ENCODE measurements at places on chromosomes 4 and X.

DNA sequence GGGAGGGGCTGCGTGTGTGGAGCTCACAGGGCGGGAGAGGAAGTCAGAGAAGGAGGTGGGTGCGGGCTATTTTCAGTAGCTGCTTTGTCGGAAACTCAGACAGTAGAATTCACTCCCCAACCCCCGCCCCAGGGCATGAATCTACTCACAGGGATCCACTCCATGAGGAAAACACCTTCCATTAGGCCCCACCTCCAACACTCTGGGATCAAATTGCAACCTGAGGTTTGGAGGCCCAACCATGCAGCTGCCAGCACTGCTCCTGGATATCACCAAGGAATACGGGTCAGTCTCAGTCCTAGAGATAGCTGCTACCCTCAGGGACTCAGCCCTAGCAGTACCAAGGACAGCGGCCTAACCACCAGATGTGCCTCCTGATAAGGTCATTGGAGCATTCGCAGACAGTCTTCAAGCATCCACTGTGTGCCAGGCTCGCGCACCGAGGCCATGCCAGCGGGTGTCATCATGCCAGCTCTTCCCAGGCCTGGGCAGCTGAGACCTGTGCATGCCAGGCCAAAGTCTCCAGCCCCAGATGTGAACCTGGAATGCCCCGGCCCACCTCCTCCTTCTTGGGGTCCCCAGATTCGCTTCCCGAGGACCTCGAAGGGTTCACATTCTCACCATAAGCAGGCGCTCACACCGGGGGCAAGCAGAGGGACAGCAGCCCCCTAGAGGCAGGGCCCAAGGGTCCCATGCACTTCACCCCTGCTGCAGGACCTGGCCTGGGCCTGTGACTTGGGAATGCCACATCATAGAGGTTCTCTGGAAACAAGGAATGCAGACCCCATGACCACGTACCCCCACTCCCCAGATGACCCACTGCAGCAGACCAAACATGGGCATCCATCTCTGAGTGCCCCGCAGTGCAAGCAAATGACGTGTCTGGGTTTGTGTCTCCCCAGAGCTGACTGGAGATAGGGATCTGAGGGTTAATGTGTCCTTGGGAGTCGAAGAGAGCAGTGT lies 102.3 kb downstream of the ADRA2C start:
- no peak for DNase-seq

- DNase-seq = no peak
Measured at GRCh38 chr4:76316131-76316530, 9.6 kb downstream of the STBD1 start.

DNA sequence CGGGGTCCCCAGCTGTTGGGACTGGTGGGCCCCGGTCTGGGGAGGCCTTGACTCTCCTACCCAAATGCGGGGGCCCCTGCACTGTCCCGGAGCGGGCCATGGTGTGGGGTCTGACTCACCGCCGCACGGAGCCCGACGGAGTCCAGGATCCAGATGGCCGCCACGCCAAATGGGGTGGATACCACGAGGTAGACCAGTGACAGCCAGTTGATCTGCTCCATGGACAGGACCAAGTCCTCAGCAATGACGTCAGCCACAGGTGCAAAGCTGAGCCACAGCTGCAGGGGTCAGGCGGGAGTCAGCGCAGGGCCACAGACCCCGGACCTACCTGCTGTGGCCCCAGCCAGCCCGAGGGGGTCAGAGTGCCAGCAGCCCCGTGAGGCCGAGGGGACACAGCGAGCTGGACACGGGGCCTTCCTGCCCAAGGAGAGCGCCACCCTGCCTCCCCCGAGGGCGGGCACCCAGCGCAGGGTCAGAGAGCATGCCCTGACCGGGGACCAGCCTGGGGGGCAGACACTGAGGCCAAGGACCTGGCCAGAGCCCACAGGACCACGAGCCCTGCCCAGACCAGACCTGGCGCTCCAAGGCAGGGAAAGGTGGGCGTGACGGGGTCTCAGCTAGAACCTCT lies 2.4 kb downstream of the SLC49A3 start:
- DNase-seq = no peak

- no peak for DNase-seq
Measured at GRCh38 chr4:68324519-68325262, 25.2 kb downstream of the YTHDC1 start.

DNA sequence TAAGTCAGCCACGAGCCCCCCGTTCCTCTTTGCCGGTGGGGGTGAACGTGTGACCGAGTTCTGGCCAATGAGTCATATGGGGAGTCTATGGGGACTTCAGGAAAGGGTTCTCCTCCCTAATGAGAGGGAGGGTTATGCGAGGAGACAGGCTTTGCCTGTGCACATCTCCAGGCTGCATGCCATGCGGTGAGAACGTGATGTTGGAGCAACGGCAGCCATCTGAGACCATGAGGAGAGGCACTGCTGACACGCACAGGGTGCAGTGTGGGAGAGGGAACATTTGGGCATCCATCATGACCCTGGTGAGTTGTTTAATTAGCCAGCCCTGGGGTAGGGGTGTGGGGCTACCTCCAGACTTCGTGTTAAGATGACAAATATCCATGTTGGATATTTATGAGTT lies 55.8 kb downstream of the ABLIM2 start:
- DNase-seq = no peak

- DNase-seq = no peak
Measured at GRCh38 chr4:18209448-18209847, 187.9 kb upstream of the LCORL start.

- no peak for DNase-seq
Measured at GRCh38 chr4:173111031-173111430, 57.6 kb upstream of the GALNT7 start.

DNA sequence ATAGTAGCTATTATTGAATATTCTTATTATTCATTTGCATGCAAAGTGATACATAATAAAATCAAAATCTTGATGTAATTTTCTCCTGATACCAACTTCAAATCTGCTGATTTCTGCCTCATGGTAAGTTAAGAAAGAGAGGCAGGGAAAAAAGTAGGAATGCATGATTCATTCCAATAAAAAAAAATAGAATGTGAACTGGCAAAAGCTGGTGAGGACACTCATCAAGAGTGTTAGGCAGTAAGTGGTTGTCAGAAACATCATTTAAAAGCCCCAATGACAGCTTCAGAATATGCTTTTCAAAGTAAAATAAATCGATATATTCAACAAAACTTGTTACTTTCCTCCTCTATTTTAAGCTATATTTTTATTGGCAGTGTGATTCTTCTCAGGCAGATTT lies 979.1 kb downstream of the TECRL start:
- no peak for DNase-seq

DNA sequence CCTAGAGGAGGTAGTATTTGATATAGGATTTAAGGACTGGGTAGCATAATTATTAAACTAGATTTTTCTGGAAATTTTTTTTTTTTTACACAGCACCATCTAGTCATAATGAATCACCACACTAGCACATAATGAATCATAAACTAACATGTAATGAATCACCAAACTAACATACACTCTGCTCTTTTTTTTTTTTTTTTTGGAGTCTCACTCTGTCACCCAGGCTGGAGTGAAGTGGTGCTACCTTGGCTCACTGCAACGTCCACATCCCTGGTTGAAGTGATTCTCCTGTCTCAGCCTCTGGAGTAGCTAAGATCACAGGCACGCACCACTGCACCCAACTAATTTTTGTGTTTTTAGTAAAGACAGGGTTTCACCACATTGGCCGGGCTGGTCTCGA lies 92.5 kb downstream of the FAM13A start:
- no peak for DNase-seq

- DNase-seq = no peak
Measured at GRCh38 chr4:184274286-184274951, 56.7 kb upstream of the ENPP6 start.

DNA sequence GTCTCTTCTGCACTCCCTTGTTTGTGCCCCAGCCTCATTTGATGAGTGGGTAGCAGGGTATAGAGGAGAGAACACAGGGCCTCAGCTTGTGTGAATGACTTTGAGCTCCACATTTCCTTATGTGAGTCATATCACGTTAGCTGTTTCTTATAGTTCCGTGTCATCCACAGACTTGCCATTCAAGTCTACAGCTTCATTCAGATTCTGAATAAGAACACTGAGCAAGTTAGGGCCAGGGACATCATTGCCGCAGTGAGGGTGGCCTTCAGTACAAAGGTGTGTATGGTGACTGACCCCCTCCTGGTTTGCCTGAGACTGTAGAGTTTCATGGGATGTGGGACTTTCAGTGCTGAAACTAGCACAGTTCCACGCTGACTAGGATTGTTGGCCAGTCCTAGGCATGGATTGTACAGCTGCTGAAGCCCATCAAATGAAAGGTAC lies 23.6 kb downstream of the KLF3 start:
- no peak for DNase-seq

- DNase-seq = no peak
Measured at GRCh38 chrX:49949961-49950360, 27.6 kb downstream of the CLCN5 start.

DNA sequence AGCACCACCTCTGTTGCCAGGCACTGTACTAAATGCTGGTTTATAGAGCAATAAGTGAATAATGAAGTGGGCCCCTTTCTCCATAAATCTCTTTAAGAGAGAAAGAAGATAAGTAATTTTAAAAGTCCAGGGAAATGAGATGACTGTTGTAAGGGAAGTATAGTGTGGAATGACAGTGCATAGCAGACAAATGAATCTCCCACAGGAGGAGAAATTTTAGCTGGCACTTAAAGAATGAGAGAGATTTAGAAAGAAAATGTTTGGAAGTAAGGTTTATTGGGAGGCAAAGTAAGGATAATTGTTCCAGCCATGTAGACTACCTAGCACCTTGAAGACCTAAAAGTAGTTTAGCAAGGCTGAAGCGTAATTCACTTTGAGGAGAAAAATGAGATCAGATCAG lies 1081.1 kb upstream of the PABPC4L start:
- no peak for DNase-seq

DNA sequence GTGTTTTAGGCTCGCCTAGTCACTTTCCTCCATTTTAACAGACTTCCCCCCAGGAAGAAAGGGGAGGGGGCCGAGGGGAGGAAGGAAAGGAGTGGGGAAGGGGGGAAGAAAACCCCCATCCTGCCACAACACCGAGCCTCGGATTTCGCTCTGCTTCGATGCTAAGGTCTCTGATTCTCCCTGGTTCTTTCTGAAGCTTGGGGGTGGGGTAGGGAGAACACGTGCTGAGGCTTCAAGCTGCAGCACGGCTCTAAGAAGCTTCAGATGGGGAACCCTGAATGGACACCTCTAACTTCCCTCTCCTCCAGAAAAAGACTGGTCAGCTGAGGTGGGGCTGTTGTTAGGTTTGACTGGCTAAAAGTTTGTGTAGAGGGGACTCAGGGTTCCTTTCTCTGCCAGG lies 61.8 kb downstream of the RHOH start:
- DNase-seq = no peak

DNA sequence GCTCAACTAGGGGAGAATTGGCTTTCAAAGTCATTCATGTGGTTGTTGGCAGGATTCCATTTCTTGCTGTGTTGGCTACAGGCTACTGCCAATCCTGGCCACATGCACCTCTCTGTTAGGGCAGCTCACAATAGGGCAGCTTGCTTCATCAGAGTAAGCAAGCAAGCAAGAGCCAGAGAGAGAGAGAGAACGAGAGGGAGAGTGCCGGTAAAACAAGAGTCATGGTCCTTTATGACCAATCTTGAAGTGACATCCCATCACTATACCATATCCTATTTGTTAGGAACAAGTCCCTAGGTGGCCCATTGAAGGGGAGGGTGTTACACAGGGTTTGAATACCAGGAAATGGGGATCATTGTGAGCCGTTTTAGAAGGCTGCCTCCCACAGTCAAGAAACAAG lies 33.0 kb upstream of the TLR2 start:
- DNase-seq = no peak

- no peak for DNase-seq
Measured at GRCh38 chr4:70992391-70992881, 1.0 kb upstream of the DCK start.

DNA sequence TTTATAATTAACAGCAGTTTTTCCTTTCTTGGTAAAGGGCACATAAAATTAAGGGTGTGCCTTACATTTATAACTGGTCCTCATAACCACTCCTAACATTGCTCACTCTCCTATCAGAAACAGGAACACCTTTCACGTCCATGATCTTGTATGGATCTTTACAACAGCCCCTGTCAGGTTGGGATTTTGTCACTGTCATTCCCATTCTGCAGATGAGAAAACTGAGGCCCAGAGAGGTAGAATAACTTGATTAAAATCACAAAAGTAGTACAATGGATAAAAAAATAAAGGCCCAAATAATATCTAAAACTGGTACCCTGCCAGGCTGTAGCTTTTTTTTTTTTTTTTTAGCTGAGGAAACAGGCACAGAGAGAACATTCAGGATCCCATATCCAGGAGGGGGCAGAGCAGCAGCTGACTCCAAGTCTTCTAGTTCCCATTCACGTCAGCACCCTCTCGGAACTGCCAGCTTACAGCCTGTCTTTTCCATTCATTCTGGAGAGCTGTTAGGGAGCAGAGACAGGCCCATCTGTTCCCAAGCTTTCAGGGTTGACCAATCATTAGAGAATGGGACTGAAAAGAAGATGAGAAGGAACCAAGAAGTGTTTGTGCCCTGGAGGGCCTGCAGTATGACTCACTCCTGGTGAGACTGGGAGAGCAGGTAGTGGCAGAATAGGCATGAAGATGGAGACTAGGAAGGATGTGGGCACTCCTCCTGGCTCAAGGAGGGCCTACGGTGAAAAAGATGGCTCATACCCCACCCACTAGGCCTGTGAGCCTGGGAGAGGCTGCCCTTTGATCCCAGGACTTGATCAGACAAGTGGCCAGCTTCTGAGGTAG lies 7.3 kb downstream of the SUV39H1 start:
- no peak for DNase-seq

- DNase-seq = no peak
Measured at GRCh38 chrX:3820167-3820566, 106.7 kb upstream of the PRKX start.

DNA sequence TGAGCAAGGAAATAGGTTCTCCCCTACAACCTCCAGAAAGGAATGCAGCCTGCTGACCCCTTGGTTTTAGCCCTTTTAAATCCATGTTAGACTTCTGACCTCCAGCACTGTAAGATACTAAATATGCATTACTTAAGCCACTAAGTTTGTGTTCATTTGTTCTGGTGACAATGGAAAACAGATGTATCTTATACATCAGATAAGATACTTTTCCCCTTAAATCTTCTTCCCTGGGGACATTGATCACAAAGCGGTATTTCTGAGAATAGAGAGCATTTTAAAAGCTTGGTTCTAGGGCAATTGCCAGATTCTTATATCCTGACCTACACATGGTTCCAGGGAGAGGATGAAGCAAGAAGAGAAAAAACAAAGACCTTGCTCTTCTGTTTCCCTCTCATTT lies 6.5 kb upstream of the TMEM184C start:
- DNase-seq = no peak

GRCh38 chr4:5638316-5638715 lies 70.0 kb downstream of the EVC2 start:
- DNase-seq = no peak

DNA sequence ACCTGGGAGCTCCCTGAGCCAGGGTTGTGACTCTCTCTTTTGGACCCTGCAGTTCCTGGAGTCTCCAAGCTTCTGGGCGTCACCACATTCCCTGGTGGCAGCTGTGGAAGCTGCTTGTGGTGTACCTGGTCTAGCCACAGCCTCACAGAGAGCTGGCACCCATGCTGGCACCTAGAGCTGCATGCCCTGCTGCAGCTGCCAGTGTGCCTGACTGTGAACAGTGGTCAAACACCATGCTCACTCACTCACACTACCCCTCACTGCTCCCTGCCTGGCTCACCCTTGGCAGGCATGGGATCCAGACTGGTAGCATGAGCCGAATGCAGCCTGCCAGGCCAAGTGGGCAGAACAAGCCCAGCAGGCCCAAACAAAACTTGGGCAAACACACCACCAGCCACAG lies 66.6 kb downstream of the NAA11 start:
- no peak for DNase-seq

Data from retina (tissue), 1 donor.